ENCODE measurements at places on chromosomes 3 and 15.

DNA sequence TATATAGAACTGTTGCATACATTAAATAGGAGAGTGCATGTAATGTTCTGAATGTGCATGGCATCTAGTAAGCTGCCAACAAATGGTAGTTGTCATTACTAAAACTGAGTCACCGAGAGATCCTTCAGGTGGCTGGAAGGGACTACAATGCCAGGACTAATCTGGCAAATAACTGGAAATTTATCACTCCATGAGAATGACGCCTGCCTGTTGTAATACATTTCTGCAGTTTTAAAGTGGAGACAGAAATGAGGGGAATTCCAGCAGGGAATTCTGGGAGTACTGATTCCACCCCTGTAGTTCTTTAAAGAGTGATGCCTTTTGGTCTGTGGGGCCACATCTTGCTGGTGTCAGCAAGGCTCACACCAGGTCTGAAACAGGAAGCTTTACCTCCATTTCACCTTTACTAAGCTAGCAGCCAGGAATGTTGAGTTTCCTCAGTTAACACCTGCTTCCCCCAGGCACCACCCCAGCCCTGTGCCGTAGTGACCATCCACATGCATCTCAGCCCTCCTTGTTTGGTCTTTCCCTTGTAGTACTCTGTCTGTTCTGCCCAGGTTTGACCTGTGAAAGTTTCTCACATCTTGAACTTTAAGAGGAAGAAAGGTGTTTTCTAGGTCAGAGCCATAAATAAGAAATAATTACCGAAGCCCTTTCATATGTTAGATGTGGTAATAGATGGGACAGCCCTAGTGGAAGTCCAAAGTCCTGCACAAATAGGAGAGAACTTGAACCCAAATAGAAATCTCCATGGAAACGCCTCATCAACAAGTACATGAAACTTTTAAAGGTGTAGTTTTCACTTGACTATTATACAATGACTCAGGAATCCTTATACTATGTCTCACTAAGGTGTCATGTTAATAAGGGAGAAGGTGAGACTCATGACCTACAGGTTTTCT lies 56.7 kb upstream of the LMOD3 start:
- no peak for DNase-seq

DNA sequence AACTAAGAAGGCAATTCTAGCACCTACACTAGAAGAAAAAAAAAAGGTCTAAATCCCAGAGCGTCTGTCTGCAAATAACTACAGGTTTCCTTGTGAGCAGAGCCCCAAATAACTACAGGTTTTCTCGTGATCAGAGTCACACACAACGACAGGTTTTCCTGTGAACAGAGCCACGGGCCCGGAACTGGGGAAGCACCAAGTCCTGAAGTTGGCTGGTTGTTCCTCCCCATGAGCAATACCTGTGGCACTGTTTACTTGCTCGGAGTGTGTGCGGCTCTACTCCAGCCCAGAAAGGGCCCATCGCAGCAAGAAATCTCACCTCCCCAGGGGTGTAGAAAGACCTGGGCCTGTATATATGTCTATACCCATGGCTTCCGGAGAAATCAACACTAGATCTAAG lies 644 bp upstream of the MASP1 start:
- DNase-seq = no peak

- no peak for DNase-seq
Measured at GRCh38 chr3:63918321-63918720, 6.1 kb upstream of the SCAANT1 start.

GRCh38 chr15:66138892-66139590 lies 114.5 kb downstream of the MEGF11 start:
- no peak for DNase-seq

DNA sequence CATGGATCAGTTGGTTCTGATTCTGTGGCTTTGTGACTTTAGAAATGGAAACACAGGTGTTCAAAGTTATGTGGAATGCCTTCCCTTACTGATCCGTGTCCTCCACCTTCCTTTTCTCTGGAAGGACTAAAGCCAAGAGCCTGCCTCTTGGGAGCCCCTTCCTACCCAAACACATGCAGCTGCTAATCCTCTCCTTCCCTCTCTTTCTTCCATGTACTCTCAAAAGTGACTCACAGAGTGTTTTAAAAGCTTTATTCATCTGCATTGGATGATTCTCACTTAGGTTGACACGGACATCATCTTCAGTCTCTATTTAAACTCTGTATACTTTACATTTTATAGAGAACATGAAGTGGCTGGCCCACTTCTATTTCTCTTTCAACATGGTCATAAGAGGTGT lies 856.5 kb upstream of the ARPP21 start:
- DNase-seq = no peak

DNA sequence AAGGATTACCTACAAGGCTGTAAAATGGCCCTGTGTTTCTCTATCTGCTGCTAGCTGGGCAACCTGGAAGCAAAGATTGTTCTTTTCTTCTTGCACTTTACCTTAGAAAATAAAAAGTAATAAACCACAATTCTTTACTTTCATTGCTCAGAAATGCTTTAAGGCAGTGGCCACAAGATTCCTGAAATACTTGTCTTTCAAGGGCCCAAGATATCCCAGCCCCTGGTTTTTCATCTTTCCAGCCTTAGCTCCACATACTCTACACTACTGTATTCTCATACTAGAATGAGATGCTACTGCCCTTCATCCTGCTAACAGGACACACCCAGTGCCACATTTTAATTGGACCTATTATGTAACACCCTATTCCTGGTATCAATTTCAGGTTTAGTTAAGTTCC lies 78.9 kb downstream of the GTF2E1 start:
- no peak for DNase-seq

- peak; percentile 52 for DNase-seq
Measured at GRCh38 chr3:69542805-69543429, 157.0 kb upstream of the FRMD4B start.

DNA sequence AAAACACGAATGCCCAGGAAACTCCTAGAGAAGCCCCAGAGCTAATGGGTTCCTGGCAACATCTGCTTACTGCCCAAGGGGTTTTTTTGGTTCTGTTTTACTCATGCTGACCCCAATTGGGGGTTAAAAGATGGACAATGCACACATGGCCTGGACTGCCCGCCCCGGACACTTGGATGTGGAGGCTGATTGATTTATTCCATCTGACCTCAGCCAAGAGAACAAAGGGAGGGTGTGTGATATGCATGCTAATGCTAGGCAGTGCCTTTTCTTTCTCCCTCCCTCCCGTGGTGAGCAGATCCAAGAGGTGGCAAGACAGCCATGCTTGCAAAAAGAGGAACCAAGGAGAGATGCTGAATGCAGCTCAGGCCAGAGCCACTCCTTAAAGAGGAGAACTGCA lies 3.3 kb upstream of the LRTM1 start:
- DNase-seq = peak; percentile 91

- DNase-seq = no peak
Measured at GRCh38 chr3:172259726-172260248, 188.5 kb downstream of the GHSR start.

GRCh38 chr15:78950902-78951840 lies 6.3 kb upstream of the CTSH start:
- DNase-seq = no peak

DNA sequence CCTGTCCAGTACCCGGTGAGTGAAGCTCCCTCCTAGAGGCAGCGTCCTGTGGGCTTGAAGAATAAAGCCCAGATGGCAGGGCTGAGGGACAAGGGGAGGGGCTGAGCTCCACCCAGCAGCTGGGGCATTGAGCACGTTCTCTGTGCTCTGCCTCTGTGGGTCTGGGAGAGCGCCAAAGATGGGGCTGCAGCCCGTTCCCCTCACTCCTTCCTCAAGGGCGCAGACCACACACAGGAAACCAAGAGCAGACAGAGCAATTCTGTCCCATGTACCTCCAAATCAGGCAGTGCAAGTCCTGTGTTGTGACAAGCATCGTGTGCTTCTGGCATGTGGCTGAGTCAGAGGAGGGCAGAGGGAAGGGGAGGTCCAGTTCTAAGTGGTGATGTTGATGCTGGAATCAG lies 15.7 kb upstream of the KIF23 start:
- DNase-seq = no peak

- DNase-seq = no peak
Measured at GRCh38 chr3:179488213-179488612, 36.9 kb upstream of the GNB4 start.

GRCh38 chr3:30982416-30983075 lies 88.1 kb upstream of the GADL1 start:
- no peak for DNase-seq

GRCh38 chr3:2921903-2922302 lies 188.3 kb downstream of the IL5RA start:
- DNase-seq = no peak

DNA sequence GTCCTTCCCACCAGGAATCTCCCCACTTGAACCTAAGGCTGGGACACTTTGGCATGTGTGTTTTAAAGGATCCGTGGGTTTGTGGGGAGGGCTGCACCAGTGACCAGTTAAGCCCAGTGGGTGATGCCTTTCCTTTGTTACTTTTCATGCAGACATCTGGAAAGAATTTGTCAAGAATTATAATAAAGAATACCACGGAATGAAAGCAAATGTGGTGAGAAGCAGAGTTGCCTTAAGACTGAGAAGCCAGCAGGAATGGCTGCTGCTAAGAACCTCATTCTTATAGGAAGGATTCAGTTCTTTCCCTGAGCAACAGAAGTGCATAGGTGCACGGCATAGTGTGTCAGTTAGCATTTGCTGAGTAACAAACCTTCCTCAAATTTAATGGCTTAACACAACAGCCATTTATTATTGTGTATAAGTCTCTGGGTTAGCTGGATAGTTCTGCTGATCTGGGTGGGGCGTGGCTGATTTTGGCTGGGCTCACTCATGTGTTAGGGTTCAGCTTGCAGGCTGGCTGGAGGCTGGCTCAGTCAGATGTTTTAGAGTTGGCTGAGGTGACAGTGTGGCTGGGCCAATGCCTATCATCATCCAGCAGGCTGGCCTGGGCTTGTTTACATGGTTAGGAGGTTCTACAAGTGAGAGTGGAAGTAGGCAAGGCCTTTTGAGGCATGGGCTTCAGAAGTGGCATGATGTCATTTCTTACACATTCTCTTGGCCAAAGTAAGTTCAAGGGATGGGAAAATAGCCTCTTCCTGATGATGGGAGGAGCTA lies 262.7 kb upstream of the CTDSPL start:
- no peak for DNase-seq

DNA sequence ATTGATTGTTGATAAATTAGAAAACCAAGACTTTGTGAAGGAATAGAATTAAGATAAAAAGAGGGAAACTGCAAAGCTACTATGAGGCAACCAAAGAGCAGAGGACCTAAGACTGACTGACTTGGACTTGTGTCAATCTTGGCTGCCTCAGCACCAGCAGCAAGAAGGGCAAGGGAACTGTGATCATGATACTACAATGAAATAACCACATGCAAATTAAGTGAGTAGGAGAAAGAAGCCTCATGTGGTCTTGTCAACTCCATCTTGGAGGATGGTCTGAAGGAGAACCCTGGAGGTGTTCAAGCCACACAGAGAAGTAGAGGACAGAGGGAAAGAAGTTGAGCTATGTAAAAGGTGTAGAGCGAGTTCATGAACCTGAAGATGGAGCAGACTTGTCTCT lies 47.3 kb upstream of the THRB start:
- no peak for DNase-seq

DNA sequence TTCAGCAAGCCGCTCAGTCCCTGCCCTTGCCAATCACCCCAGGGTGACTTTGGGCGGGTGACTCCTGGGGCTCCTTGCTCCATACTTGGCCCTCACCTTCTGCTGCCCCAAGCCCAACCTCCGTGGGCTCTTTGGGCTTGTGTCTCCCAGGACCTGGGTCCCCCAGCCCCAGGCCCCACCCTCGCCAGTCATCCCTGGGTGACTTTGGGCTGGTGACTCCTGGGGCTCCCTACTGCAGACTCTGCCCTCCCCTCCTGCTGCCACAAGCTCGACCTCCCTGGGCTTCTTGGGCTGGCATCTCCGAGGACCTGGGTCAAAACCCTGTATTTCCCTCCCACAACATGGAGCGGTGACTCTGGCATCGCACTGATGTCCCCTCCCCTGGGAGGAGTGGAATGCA lies 151.5 kb downstream of the GOLGA6L4 start:
- DNase-seq = no peak

- DNase-seq = peak; percentile 12
Measured at GRCh38 chr3:123778991-123779622, 105.0 kb downstream of the MYLK start.

DNA sequence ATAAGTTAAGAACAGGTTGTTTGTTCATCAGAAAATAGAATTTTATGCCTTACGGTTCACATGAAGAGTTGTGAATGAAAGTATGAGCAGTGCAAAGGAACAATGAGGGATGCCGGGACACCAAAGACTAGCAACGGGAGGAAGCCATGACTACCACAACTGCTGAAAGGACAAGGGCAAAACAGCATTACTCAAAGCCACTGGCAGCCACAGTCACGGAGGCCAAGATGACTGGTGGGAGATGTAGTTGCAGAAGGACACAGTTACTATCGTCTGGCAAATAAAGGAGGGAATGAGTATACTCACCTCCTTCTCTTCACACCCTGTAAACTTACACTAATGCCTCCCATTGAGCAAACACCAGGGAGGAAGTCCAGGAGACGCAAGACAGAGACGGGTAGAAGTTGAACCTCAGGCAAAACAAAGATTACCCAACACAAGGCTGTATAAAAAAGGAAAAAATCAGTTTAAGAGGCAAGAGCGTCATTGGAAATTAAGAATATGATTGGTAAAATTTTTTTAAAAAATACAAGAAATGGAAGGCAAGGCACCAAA lies 675.5 kb downstream of the FHIT start:
- DNase-seq = no peak

GRCh38 chr3:189687475-189687874 lies 56.3 kb downstream of the TP63 start:
- DNase-seq = no peak

DNA sequence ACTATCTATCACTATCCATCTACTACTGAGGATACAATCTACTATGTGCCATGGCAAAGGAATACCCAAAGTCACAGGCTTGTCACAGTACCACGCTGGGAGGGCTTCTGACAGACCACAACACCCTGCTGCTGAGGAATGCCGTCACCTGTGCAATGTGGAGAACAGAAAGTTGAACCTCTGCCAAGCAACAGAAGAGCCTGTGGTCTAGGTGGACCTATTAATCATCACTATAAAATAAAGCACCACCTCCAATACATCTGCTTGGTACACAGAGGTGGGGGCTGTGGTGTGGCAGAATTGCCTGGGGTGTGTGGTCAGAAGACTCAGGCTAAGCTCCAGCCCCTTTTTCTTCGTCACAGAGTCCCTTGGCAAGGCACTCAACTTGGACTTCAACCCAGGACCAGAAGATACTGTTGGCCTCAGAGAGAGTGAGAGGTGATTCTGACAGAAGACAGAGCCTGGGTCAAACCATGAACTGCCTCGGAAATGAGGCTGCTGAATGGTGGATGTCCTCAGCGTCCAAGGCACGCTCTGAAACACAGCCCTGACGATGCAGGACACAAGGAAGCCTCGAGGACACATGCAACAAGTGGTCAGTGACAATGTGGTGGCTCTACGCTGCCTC lies 189.4 kb upstream of the CHRNA7 start:
- DNase-seq = no peak

GRCh38 chr3:146256851-146257486 lies 6.1 kb upstream of the PLSCR4 start:
- no peak for DNase-seq

- no peak for DNase-seq
Measured at GRCh38 chr3:125647318-125648014, 52.2 kb upstream of the OSBPL11 start.
